ENCODE measurements at places on chromosomes 5 and 9. TPM values are rescaled to one million over a fixed set of nuclear protein-coding genes. Genes with fewer than 3 reads are reported as not detected.

PRUNE2 gene
- total RNA-seq, result 6.5 TPM

CCDC180 gene
- 2.2 TPM for total RNA-seq

CCL28 gene
- 2.7 TPM for total RNA-seq

PAEP gene
- not detected for total RNA-seq

IFNB1 gene
- total RNA-seq, result not detected

LPAR1 gene
- total RNA-seq, result 0.33 TPM

CCNI2 gene
- total RNA-seq, result under 0.01 TPM

MCIDAS gene
- not detected for total RNA-seq
